ENCODE measurements at places on chromosomes 12 and 14. TPM values are rescaled to one million over a fixed set of nuclear protein-coding genes. Genes with fewer than 3 reads are reported as not detected.
A peak's percentile ranks its signal among the peaks of the same experiment; 100 is the strongest.

PLEKHH1 gene
- 2.6 TPM for total RNA-seq

ADGRD1 gene
- not detected for total RNA-seq

SERPINA6 gene
- 2.1 TPM for total RNA-seq

GRCh38 chr14:52730709-52731111, 744 bp downstream of the STYX start:
- DNase-seq: peak; percentile 16

DNA sequence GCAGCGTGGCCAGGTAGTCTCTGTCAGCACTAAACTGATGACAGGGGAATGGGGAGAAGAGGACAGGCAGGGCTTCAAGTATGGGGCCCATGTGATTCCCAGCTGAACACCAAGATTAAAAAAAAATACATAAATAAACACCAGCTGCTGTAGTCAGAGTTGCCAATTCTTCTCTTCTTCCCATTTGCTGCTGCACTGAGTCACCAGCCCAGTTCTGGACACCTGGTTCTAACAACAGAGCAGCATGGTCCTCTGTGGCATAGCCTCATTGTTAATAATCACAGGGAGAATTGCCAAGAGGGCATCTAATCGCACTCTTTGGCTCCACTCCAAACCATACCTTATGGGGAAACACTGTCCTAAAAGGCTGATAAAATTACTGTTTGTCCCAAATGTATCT, 15.1 kb downstream of the PPM1H start:
- peak; percentile 30 for DNase-seq

DNA sequence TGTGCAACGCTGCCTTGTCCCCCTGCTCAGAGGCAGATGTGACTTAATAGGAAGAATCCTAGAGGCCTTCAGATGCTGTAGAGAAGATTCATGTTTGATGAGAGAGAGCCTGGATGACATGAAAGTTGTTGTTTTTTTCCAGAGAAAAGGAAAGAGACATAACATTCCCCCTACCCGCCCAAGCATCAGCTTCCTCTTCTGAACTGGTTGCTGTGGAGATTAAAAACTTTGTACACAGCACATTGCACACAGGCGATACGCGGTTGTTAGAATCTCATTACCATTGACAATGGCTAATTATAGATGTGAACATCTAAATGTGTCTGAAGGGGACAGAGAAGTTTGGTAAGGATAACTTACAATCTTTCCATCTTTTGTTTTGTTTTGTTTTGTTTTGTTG, 13.6 kb upstream of the ETFBKMT start:
- no peak for DNase-seq

GRCh38 chr14:101250336-101250947, 310.9 kb upstream of the DIO3 start:
- DNase-seq: no peak

Data from RPMI7951 (cell line).